Nephron progenitor cell (in vitro differentiated cells): ENCODE measurements at places on chromosomes 6 and 20.

GRCh38 chr6:45728674-45729073 is 287.0 kb downstream of the CLIC5 start:
- no peak for DNase-seq

DNA sequence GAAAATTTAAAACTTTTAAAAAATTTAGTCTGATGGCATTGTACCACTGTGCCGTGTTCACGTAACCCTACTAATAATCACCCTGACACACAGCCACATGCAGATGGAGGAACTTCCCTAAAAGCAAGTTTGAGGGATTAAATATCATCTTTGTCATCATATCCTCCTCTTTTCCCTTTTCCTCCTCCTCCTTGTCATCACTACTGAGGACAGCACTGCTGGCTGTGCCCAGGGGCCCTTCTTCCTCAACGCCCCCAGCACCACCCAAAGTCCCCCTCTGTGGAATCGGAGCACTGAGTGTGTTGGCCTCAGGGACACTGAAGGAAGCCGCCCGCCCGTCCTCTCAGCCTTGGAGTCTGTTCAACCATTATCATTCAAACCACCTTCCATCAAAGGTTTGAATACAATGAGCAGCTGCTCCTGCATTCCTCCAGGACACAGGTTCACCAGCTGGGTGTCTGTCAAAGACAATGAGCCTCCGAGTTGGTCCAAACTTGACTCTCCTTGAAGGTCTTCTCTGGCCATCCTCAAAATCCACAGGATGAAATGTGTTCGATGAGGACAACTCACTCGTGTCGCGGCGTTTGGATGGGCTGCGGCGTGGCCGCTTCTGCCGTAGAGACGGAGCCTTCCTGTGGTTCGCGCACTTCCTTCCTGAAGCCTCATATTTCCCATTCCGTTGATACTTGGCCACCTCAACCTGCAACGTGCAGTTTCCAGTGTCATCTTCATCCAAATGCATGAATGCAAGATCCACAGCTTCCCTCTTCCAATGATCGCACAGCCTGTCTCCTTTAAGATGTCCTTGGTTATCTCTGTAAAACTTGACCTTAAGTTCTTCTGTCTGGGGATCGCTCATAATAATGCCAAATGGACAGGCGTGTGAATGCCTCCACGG is 23.3 kb downstream of the NQO2 start:
- no peak for DNase-seq

DNA sequence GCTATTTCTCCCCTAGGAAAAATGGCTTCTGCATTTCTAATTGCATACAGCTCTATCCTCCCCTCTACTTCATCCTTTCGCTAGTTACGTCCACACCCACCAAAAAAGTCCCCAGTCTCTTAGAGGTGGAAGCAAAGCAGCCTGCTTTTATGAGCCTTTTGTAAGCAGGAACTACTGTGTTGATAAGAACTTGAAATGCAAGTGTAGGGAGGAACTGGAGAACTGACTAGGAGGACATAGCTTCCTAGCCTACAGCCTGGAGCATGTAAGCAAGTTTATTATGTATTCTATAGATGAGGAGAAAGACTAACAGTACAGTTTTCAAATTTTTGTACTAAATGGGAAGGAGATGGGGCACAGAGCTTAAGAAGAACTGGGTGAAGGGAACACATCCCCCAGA is 10.3 kb downstream of the ARHGAP18 start:
- no peak for DNase-seq

GRCh38 chr6:115891111-115891669 is 169.5 kb downstream of the FRK start:
- no peak for DNase-seq

- no peak for DNase-seq
Observed at GRCh38 chr20:52193886-52194545, 2.4 kb upstream of the ZFP64 start.

DNA sequence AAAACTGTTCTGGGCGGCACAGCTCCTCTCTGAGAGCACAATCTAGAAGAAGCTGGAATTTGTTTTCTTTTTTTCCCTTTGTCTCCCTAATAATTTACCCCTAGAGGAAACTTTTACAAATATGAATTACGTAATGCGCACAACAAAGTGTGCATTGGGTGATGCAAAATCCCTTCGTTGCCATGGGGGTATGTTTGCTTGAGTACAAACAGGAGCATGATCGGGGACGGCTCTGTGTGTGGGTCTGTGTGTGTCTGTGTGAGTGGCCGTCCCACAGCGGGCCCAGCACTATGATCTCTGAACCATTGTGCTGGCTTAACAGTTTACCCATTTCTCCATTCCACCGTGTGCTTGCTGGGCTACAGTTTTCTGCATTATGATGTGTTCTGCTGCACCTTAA is 278.2 kb downstream of the CDC5L start:
- DNase-seq: no peak

- DNase-seq: no peak
Observed at GRCh38 chr6:134146268-134147033, 94.0 kb upstream of the SLC2A12 start.

- DNase-seq: no peak
Observed at GRCh38 chr20:9139106-9139833, 70.4 kb downstream of the PLCB4 start.
